T-cell (primary cell): ENCODE measurements at places on chromosomes 12 and 14. TPM values are rescaled to one million over a fixed set of nuclear protein-coding genes. Genes with fewer than 3 reads are reported as not detected.

The CELA1 gene
- 0.88 TPM for total RNA-seq

The KLRD1 gene
- 29.9 TPM for total RNA-seq

The FAM181A gene
- not detected for total RNA-seq

DNA sequence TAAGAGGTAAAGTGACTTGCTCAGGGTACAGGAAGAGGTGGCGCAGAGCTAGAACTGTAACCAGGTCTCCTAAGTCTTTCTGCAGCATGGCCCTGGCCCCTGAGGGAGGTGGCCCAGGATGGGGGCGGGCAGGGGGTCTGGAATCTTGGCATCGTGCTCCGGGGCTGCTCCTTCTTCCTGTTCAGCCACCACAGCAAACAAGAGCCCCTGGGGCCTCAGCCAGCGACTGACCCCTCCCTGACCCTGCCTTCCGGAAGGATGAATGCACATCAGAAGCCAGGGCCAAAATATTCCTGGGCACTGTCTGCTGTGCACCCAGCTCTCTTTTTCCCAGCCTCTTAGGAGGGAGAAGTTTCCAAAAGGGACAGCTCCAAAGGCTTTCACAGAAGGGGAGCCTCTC is 242.8 kb downstream of the DPF3 start:
- no peak for DNase-seq

DNA sequence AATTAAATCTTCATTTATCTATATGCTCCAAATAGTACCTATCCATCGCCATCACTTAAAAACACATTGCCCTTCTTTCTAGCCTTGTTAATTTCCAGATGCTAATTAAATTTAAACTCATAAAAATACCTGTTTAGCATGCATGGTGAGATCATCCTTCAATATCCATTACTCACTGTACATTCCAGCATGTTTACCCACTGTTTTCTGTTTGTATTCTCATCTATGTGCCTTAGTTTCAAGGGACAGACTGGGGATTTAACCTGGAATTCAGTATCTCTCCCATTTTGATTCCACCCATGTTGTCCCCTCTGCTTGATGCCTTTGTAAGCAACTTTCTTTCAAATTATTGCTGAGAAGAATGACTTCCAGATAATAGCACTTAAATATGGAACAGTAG is 208.0 kb downstream of the SPTSSA start:
- DNase-seq = no peak

- DNase-seq = no peak
These were observed 31.1 kb upstream of the NUBPL start for GRCh38 chr14:31530136-31530535.

DNA sequence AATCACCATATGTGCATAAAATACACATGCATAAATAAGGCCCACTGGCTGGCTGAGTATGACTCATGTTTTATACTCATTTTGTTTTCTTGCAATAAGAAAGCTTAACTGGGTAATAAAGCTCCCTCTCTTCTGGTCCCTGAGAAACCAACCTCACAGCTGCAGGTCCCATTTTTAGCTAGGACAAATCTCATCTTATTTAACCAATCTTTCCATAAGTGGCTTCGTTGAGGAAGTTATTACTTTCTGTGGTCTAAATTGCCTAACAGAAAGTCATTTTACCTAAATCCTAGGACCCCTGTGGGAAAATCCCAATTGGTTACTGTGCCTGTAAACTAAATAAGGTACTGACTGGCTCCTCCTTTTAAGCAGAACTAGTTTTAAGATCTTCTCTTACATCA is 232.8 kb upstream of the FBXO33 start:
- DNase-seq = no peak

- no peak for DNase-seq
These were observed 284.2 kb upstream of the CAND1 start for GRCh38 chr12:66984962-66985361.

- DNase-seq = no peak
These were observed 38.5 kb downstream of the CATSPERB start for GRCh38 chr14:91693346-91693745.
